BE2C (cell line): ENCODE measurements at places on chromosomes 1 and 21.

DNA sequence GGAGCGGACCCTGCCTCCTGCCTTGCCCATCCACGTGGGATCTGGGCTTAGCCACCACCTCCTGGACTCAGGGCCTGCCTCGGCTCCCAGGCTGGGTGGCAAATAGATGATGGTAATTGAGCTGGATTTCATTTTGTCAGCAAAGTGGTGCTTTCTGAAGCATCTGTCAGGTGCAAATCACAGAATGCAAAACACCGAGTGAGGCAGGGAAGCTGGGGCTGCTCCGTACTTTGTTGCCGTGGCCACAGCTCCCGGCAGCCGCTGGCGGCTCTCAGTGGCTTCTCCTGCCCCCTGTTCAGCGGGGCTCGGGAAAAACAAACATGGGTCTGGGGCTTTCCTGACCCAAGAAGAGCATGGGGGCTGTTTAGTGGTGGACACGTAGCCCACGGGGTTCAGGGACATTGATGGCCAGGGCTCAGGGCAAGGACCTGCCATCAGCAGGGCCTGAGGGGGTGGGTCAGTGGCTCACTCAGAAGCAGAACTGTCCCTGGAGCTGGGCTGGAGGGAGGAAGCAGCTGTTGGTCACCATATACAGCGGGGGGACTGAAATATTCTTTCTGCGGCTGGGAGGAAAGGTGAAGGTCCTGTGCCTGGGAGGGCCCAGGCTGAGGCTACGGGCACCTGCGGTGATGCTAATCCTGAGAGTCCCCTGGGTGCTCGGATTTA is 130.0 kb upstream of the VAMP3 start:
- no peak for DNase-seq

GRCh38 chr1:1367315-1367714 is 7.7 kb downstream of the AURKAIP1 start:
- no peak for DNase-seq

GRCh38 chr21:36567216-36567885 is 87.4 kb upstream of the CLDN14 start:
- DNase-seq = no peak

DNA sequence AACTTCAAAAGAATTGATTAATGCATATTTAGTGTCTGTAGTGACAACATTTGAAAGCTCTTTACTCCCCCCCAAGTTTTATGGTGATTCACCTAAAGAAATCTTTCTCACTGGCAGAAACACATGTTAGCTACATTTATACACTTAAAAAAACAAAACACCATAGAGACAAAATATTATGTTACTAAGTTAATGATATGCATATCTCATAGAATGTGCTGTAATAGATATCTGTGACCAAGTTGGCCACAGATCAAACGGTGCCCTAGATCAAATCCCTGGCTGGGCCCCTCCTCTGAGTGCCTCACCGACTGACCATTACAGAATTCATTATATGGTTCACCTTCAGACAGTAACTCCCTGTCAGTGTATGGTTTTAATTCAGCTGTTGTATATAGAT is 322.1 kb upstream of the LYPLAL1 start:
- no peak for DNase-seq

DNA sequence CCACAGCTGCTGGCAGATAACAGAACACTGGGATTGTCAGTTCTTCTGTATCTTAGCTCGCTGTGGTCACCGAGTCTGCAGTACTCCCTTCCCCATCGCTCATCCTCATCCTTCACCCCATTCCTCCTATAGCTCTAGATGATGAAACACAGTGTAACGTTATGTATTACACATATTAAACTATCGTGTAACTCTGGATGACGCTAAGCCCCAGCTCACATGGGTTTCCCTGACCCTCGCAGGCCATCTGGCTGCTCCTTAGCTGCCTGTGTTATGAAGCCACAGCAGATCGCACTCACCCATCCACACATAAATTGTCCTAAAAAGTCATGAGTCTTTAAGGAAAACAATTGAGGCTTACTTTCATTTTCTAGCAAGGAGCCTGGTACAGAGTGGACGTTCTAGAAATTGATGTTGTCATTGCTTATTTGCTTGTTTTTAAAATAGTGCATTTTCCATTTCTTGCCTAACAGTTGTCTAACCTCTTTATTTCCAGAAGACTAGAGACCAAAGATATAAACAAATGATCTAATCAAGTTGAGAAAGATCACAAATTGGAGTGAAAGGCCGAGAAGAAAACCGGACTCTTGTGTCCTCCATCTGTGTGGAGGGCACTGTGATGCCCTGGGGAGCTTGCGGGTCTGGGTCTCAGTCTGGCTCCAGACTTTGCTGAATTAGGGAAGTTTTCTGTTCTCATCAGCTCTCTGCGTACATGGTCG is 24.3 kb upstream of the PCP4 start:
- no peak for DNase-seq

DNA sequence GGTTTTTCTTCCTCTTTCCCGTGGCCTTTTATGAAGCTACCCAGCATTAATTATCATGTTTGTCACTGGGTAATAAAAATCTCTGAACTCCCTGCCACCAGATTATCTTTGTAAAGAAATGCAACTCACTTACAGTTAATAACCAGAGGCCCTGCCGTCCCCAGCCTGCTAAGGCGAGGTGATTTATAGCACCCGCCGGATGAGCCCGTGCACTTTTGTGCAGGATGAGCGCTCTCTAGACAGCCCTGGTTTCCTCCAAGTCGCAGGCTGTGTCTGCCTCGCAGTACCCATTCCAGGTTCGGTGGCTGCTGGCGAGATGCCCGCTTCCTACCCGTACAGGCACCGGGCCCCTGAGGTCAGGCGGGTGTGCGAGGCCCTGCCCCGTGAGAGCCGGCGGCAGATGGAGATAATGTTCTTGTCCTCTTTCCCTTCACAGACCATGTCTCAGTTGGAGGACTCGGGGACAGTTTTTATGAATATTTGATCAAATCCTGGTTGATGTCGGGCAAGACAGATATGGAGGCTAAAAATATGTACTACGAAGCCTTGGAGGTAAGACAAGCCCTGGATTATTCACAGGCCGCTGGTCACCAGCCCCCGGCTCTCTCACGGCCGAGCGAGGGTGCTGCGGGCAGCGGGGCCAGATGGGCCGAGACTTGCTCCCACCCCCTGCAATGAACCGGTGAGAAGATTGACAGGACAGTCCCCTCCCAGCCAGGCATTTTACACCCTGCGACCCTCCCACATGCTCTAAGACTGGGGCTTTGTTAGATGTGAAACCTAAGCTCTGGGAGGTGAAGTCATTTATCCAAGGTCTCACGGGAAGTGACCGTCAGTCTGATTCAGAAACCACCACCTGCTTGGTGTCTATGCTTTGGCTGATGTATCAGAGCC is 28.5 kb upstream of the SELENON start:
- DNase-seq = peak; percentile 78

DNA sequence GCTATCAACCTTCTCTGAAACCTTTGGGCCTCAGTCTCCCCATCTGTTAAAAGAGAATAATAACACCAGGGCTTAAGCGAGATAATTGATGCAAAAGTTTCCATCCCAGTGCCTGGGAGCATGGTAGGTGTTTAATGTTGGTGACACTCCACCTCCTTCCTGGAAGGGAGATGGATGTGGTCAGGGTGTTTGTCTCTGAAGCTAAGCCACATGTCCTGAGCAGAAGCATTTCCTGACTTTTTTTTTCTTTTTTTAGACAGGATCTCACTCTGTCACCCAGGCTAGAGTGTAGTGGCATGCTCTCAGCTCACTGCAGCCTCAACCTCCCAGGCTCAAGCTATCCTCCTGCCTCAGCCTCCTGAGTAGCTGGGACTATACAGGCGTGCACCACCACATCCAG is 72.6 kb upstream of the HMGB4 start:
- no peak for DNase-seq

- DNase-seq = peak; percentile 65
Measured at GRCh38 chr1:16187748-16188401, 24.6 kb downstream of the ARHGEF19 start.

GRCh38 chr1:83692524-83693381 is 306.2 kb downstream of the TTLL7 start:
- DNase-seq = peak; percentile 46

DNA sequence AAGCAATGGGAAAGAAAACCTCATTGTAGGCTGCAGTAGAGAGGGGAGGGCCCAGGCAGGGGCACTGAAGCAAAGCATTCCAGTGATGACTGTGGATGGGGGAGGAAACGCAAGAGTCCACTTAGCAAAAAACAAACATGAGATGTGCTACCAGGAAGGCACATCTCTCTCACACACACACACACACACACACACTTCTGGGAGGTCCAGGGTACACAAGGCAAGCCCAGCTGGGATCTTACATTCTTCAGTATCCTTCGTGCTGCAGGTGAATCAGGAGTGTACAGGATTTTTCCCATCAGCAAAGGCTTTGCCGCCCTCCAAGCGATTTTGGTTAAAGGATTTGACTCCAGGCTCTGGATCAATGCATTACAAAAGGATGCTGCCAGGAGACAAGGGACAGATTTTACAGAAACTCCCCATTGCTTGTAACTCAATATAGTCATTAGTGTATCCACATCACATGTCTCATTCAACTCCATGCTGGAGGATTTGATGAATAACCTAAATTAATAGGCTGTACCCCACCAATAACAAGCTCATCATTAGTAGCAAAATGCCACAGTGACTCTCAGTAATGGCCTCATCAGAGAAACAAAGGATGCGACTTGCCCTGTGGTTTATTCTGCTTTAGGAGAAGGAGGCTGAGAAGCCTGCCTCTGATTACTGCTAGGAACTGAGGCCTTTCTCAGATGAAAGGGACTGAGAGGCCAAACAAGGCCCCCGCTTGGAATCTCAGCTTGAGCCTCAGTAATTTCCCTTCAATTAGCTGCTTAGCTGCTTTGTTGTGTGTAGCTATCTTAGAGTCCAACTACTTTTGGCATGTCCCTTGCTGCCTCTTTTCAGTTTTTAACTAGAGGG is 41.6 kb downstream of the ABCA4 start:
- no peak for DNase-seq

DNA sequence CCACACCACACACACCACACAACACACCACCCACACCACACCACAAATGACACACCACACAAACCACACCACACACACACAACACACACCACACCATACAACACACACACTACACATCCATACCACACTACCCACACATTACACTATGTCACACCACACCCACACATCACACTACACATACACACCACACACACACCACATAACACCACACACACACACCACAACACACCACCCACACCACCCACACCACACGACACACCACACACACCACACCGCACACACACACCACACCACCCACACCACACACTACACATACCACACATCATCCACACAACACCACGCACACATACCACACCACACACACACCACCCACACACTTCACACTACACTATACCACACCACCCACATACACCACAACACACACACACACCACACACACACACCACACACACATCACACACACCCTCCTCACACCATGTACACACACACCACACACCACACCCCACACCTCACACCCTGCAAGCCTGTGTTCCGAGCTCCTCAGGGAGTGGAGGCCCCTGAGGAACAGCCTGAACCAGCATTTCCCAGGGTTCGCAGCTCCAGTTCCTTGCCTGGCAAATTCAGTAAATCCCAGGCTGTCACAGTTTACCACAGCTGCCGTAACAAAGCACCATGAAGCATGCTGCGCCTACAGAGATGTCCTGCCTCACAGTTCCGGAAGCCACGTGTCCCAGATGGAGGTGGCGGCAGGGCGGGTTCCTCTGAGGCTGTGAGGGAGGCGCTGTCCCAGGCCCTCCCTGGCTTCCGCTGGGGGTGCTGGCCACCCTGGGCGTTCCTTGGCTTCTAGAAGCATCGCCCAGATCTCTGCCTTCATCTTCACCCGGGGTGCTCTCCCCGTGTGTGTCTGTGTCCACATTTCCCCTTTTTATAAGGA is 69.8 kb upstream of the ATP5PO start:
- DNase-seq = no peak

GRCh38 chr1:174218983-174219382 is 59.7 kb downstream of the RABGAP1L start:
- no peak for DNase-seq

- DNase-seq = no peak
Measured at GRCh38 chr1:46927249-46927835, 13.9 kb downstream of the CYP4A11 start.

GRCh38 chr1:66271904-66272254 is 262.1 kb upstream of the SGIP1 start:
- DNase-seq = peak; percentile 8

GRCh38 chr1:208509072-208509471 is 264.9 kb upstream of the PLXNA2 start:
- DNase-seq = no peak

DNA sequence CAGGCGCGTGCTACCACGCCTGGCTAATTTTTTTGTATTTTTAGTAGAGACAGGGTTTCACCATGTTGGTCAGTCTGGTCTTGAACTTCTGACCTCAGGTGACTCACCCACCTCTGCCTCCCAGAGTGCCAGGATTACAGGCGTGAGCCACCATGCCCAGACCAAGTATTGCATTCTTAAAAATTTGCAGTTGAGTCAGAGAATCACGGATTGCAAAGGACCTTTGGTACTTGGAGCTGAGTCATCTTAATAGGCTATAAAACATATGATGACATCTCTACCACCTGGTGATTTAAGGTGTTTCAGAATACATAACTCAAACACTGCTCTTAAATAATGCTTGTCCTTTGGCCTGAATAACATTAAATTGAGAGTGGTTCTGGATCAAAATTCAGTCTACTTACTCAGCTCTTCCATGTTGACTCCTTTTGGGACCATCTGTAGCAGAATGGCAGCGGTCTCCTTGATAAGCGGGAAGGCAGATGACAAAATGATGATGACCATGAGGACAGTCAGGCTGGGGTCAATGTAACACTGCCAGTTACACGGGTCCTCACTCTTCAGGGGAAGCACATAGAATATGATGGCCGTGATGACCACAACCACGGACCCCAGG is 10.4 kb downstream of the SLC30A10 start:
- no peak for DNase-seq

DNA sequence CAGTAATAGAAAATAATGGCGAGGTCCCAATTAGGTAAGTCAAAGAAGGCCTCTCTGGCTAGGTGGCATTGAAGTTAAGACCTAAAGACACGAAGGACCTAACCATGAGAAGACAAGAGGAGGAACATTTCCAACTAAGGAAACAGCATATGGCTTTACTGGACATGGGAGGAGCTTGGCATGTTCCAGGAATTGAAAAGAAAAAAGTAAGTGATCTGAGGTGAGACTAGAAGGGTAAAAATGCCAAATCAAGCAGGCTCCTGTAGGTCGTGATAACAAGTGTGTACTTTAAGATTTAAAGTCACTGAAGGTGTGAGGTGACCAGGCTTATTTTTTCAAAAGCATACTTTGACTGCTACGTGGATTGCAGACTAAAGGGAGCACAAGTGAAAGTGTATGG is 13.4 kb upstream of the CLCC1 start:
- DNase-seq = no peak

- DNase-seq = no peak
Measured at GRCh38 chr1:54475357-54475881, 69.2 kb upstream of the SSBP3 start.
